SJCRH30 (cell line): ENCODE measurements at places on chromosomes 12 and 14. TPM values are rescaled to one million over a fixed set of nuclear protein-coding genes. Genes with fewer than 3 reads are reported as not detected.

- DNase-seq: no peak
- H3K27me3 ChIP-seq: no peaks in the 10 kb centered on the region
- peaks cover 36% of the 10 kb centered on the region for H3K4me1 ChIP-seq
- no peak overlapping the region for H3K27ac ChIP-seq
- H3K4me3 ChIP-seq: no peak overlapping the region
- no peaks in the 10 kb centered on the region for H3K36me3 ChIP-seq
These were observed 217.4 kb downstream of the SLC41A2 start for GRCh38 chr12:104740668-104741067.

DNA sequence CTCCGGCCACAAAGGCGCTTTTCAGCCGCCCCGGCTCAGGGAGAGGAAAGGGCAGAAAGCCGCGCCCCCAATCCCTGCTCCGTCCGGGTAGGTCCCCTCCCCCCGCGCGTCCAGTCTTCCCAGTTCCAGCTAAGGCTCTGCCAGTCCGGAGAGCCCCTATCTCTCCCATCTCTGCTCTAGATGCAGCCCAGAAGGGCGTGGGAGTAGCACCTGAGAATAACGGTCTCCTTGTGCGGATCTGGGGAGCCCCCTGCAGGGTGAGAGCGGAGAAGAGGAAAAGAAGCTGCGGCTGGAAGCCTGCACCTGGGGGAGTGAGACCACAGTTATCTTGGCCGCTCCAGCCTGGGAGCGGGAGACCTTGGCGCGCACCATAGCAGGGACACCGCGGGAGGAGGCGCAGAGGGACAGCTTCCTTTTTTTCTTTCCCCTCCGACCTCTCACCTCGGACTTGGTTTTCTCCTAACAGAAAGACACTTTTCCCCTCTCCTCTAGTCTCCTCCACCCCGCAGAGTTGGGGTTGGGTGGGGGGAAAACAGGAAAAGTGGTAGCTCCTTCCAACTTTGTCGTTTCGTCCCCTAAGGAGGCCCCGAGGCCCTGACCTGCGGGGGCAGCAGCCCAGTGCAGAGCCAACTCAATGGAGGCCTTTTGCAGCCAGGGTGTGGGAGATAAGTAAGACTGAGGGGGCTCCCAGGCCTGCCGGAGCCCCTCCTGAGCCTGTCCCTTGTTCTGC is 2.4 kb downstream of the DHH start:
- H3K4me1 ChIP-seq: peaks cover 10% of the 10 kb centered on the region
- no peaks in the 10 kb centered on the region for H3K36me3 ChIP-seq
- no peaks in the 10 kb centered on the region for H3K27me3 ChIP-seq
- peak overlapping the region; percentile 51 for H3K4me3 ChIP-seq

DNA sequence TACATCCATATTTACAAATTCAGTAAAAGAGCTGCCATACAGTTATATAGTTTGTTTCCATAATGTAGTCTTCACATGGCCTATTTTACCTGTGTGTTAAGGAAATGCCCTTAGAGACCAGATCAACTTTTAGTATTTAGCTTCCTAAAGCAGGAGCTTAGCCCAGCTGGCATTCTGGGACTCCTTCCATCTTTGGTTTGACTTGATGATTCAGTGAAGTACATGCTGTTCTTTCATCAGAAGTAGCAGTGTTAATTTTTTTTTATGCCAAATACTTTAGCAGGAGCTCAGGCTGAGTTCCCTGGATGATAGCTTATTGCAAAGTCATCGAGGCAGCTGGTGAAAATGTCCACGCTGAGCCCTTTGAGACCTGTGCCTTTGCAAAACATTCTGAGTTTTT is 101.0 kb downstream of the FOXG1 start:
- no peaks in the 10 kb centered on the region for H3K36me3 ChIP-seq
- H3K4me1 ChIP-seq: no peaks in the 10 kb centered on the region
- H3K27me3 ChIP-seq: no peaks in the 10 kb centered on the region
- H3K4me3 ChIP-seq: no peak overlapping the region
- no peak for DNase-seq

The C12orf54 gene
- 0.23 and 0.34 TPM in 2 replicates for total RNA-seq

GRCh38 chr12:100675432-100675831 is 101.9 kb downstream of the GAS2L3 start:
- DNase-seq: peak; percentile 80
- no peak overlapping the region for H3K27ac ChIP-seq
- H3K4me1 ChIP-seq: peaks cover 4% of the 10 kb centered on the region; the same call in 1 of the 2 replicates
- no peak overlapping the region for H3K4me3 ChIP-seq
- H3K27me3 ChIP-seq: no peaks in the 10 kb centered on the region
- no peaks in the 10 kb centered on the region for H3K36me3 ChIP-seq
